ENCODE measurements at places on chromosomes 6 and 20.

DNA sequence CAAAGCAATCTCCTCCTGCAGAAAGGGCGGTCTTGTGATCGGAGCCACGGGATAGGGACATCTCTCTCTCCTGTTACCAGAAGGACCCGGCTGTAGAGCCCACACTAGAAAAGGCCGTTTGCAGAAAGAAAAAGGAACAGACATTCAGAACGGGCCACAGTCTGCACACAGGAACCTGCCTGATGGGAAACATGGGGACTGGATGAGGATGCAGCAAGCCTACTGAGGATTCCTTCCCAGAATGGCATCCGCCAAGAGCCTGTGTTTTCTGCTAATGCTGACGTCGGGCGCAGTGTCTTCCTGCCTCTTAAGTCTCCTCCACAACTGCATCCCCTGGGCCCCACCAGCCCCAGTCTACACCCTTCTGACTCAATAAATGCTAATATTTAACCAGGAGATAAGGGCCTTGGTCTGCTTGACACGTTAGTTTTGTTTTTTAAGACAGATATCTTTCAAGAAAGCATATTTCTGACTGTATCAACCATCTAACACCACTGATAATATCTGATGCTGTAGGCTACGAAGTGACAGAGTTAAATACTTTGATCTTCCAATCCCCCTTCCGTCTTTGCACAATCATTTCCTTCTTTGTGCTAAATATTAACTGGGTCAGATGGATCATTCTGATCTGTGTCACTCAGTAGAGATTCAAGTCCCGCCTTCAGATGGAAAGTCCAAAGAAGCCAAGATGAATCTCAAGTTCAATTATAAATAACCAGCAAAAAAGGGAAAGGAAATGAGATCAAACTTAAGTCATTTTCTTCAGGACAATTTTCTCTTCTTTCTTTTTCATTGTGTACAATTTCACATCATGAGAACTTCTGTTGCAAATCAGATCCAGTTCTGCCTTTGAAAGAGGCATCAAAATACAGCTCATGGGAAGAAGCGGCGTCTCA, 20.7 kb downstream of the FAM50B start:
- no peak for DNase-seq

- no peak for DNase-seq
These were observed 107.4 kb downstream of the TFAP2A start for GRCh38 chr6:10307476-10307875.

- no peak for DNase-seq
These were observed 331.8 kb downstream of the EPHA7 start for GRCh38 chr6:93087606-93088005.

GRCh38 chr20:61881416-61881815, 184.3 kb downstream of the TAF4 start:
- DNase-seq = no peak

DNA sequence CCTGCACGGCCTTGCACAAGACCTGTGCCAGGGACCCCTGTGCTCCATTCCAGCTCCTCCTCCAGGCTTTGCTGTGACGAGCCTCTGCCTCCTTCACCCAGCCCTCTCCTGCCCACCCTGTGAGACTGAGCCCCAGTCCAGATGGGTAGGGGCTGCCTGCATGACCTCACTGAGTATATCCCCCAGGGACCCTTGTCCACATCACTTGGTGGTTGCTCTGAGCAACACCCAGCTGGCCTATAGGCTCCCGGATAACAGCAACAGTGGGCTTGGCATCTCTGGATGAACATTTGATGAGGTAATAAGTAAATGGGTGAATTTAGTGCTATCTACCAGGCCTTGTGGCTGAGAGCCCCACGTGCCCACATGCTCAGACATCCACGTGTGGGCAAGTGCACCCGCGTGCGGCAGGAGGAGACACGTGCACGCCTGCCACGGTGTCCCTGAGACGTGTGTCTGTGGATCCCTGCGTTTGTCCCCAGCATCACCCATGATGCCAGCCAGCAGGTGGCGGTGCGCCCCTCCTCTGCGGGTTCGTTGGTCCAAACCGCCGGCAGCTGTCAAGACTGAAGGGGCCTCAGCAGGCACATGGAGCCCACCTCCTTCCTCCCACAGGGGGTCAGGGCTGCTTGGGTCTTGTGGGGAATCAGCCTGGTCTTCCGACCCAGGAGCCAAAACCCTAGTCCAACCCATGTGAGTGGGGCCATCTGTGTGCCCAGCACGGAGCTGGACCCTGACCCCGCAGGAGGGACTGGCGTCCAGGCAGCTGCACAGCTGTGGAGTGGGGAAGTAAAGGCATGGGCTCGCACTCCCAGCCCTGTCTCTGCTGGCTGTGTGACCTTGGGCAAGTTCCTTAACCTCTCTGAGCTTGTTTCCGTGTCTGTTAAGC, 45.9 kb downstream of the FGD2 start:
- DNase-seq = peak; percentile 20

DNA sequence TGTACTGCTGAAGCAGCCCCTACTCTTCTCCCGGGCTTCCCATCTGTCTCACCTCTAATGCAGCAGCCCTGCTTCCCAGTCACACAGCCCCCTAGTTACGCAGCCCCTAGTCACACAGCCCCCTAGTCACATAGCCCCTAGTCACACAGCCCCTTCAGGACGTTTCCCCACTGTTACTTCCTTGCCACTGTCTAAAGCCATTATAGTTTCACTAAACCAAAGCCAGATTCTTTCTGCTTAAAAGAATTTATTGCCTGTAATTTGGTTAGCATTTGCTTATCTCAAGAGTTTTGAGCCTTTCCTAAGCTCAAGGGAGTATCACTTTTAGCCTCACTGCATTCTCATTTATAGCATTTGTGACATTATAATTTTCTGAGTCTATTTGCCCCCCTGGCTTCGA, 127.9 kb downstream of the LMBRD1 start:
- peak; percentile 30 for DNase-seq

DNA sequence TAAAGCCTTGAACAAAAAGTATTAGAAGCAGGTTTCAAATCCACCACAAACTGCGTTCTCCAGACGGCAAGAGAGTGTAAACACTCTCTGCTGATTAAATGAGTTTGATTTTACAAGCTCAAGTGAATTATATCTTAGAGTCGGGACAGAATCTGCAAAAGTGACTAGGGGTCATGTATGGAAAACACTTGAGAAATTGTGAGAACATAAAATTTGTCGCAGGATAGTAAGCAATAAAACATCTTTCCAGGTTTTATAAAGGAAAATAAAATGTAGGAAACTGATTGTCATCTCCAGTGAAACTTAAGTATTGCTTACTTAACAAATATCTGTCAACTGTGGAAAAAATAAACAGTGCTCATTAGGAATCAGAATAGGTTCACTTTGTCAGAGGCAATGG, 374.2 kb downstream of the ARHGAP18 start:
- no peak for DNase-seq

DNA sequence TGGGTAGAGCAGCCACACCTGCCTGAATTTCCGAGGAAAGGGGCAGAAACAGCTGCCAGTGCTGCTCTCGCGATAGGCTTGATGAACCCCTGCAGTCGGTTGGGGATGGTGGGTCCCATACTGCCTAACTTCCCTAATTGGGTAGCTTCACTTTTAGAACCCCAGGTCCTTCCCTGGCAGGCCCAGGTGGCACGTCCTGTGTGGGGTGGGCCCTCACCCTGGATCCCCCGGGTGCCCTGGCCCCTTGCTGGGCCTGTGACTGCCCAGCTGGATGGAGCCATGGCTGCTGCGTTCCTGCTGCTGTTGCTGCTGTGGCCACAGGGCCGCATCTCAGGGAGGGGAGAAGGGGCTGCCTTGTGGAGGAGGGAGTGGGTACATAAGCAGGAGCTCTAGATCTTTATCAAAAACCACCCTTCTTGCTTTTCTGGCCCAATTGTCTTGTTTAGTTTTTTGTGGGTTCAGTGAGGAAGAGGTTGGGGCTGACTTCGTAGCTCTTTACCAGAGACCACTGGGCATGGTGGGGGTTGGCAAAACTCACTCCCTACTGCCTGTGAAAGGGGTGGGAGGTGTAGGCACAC, 19.2 kb downstream of the TREML4 start:
- no peak for DNase-seq

GRCh38 chr6:125546841-125547251, 202.6 kb upstream of the HEY2 start:
- DNase-seq = no peak

DNA sequence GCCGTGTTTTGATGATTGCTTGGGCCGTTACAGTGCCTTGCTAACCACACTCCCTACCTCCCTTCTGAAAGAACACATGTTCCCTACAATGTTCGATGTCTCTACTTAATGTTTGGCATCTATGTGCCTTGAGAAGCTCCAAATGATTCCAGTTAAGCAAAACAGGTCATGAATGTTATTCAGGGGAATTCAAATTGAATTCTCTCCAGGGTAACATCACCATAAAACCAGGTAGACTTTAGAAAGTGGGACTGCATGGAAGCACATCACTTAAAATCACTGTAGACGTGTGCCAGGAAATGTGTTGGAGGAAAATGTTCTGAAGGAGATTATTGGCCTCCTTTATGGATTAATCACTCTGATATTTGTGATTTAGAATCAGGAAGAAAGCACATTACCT, 128.1 kb downstream of the ADAT2 start:
- DNase-seq = no peak

DNA sequence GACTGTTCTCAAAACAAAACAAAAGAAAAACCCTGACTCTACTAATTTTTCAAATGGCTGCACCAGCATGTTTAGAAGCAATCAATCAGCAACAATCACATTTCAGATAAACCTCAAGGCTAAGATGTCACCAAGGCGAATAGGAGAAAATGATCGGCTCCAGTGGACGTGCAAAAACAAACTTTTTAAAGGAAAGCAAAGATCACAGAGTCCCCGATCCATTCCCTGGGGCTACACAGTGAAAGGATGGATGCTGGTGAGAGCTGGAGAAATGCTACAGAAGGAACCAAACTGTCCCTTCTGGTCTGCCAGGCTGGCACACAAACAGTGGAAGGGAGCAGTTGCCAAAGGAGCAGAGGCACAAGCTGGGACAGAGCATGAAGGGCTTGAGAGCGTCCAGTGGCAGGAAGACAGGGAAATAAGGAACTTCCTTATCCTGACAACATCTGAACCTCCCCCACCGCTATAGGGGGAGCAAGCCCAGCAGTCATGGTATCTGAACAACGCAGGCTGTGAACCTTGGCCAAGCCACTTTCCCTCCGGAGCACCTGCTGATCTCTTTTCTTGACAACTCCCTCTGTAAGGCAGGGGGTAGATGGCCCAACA, 73.7 kb upstream of the HIVEP1 start:
- DNase-seq = no peak

GRCh38 chr6:105038259-105038658, 81.4 kb downstream of the LIN28B start:
- DNase-seq = no peak
